CD8-positive, alpha-beta memory T cell (primary cell): ENCODE measurements at places on chromosomes 13 and 19.
A peak's percentile ranks its signal among the peaks of the same experiment; 100 is the strongest.

GRCh38 chr13:109033090-109033489, 403.7 kb downstream of the MYO16 start:
- DNase-seq, result no peak

DNA sequence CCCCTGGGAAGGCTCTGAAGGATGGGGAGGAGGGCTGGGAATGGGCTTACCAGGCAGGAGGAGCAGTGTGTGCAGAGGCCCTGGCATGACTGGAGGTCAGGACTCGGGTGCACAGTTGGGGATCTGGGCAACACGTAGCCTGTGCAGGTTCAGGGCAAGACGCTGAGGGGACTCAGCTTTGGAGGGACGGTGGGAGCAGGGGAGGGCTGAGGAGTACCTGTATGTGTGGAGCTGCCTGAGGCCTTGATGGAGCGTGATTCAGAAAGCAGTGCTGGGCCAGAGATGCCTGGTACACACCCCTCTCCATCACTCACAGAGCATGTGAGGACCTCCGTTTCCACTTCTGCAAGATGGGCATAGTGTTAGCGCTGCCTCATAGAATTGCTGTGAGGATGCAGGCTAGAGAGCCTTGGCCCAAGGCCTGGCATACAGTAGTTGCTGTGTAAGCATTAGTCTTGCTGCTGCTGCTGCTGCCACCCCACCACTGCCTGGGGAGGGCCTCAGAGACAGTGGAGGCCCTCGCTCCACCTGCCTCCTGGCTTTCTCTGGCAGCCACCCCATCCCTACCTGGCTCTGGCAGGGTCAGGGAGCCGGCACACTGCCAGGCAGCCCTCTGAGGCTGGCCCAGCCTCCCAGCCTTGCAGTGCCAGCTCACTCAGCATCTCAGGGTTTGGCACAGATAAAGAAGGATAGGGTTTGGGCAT, 2.4 kb downstream of the PAK4 start:
- no peak for DNase-seq

GRCh38 chr19:4374498-4375163, 25.7 kb downstream of the SH3GL1 start:
- no peak for DNase-seq

DNA sequence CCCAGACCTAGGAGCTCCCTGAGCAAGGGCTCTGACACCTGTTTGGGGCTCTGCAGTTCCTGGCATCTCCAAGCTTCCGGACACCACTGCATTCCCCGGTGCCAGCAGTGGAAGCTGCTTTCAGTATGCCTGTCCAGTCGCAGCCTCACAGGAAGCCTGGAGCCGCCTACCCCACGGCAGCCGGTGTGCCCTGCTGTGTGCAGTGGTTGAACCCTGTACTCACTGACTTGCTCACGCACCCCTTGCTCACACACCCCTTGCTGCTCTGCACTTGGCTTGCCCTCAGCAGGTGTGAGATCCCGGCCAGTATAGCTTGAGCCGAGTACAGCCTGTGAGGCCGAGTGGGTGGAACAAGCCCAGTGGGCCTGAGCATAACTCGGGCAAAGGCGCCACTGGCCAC, 70.3 kb downstream of the PIBF1 start:
- DNase-seq, result no peak

DNA sequence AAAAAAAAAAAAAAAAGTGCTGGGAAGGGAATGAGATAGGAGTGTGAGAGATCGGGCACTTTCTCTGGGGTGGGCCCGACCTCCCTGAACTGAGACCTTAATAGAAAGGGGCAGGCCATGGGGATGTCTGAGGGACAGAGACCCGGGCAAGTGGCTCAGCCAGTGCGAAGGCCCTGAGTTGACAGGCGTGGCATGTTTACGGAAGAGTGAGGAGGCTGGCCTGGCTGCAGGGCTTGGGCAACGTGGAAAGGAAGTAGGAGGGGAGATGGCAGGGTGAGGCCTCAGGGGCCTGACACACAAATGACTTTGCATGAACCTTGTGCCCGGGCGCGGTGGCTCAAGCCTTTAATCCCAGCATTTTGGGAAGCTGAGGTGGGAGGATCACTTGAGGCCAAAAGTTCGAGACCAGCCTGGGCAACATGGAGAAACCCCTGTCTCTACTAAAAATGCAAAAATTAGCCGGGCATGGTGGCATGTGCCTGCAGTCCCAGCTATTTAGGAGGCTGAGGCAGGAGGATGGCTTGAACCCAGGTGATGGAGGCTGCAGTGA, 13.9 kb downstream of the FCHO1 start:
- DNase-seq, result no peak

GRCh38 chr19:14401468-14402195, 17.5 kb downstream of the DDX39A start:
- DNase-seq, result no peak

GRCh38 chr19:835210-835810, 5.5 kb upstream of the PRTN3 start:
- DNase-seq, result no peak

DNA sequence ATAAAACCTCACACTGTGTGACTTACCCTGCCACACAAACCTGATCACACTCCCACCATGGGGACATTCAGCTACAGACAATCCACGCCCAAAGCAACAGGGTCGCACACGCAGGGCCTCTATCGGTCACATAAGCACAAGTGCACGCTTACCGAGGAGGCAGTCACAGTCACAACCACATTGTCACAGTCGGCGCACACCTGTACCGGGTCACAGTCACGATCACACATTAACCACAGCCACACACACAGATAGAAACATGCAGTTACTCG, 579 bp downstream of the ZNF566 start:
- DNase-seq, result peak; percentile 41

GRCh38 chr13:70162141-70162540, 53.9 kb upstream of the KLHL1 start:
- DNase-seq, result no peak
